ENCODE measurements at places on chromosomes 1 and 21.

GRCh38 chr1:232519186-232519585 is 110.7 kb downstream of the SIPA1L2 start:
- peak; percentile 21 for DNase-seq

GRCh38 chr1:84959294-84959693 is 37.6 kb downstream of the MCOLN2 start:
- no peak for DNase-seq

DNA sequence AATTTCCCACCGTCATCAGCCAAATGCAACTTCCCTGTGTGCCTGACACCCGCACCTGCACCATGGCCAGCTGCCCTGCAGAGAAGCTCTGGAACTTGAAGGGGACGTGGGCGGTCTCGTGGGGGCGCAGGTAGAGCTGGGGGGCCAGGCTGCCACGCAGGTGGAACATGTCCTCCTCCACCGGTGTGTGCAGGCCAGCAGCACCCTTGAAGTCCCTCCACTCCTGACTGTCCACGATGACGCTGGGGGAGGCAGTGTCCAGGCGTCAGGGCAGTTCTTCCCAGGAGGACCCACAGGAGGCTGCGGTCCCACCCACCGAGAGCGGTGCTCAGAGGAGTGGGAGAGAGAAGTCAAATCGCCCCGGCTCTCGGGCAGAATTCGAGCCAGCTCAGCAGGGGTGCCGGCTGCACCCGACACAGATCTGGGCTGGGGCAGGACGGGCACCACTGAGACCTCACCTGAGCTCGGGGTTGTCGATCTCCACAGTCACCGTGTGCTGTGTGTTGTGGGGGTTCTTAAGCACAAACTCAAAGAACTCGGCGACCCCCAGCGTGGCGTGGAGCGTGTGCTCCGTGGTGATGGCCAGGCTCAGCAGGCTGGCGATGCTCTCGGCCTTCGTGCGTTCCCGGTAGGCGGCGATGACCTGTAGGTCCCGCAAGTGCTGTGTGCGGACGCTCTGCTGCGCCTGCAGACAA is 117.7 kb downstream of the NPHP4 start:
- no peak for DNase-seq

DNA sequence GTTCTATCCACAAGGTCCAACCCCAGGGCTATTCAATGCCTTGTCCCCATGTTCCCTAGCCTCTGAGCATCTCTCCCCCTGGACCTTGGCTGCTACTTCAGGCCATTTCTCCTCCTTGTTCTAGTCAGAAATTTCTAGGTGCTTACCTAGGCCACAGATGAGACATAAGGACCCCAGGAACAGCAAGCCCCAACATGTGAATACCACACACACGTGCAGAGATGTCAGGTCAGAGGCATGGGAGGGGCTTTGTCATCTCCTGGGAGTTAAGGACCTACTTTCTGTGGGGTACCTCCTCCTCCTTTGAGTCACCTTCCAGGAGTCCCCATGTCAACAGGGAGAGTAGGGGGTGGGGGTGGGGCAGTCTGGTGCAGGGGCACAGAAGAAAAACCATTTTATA is 7.1 kb upstream of the RGS16 start:
- DNase-seq = no peak

DNA sequence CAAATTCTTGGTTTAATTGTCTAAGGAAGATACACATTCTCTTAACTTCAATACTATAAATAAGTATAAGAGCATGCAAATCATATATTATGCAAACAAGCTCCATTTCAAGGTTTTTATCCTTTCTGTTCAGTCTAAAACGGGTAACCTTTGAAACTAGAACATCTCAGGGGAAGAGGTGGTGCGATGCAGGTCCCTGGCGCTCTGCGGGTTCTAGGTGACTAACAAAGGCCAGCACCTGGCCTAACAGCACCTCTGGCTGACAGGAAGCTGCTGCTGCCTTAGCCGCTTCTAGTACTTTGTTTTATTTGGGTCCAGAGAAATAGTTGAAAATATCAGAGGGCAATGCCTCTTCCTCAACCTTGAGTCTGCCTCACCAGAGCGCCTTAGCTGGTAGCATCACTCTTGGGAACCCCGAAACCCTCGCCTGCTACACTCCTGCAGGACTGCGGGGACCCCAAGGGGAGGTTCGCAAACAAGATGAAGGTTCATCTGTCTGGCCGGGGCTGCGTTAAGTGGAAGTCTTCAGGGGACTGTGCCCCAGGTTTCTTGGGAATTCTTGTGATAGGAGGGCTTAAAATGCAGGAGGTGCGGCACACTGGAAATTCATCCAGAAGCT is 45.5 kb downstream of the PRDM15 start:
- DNase-seq = no peak

DNA sequence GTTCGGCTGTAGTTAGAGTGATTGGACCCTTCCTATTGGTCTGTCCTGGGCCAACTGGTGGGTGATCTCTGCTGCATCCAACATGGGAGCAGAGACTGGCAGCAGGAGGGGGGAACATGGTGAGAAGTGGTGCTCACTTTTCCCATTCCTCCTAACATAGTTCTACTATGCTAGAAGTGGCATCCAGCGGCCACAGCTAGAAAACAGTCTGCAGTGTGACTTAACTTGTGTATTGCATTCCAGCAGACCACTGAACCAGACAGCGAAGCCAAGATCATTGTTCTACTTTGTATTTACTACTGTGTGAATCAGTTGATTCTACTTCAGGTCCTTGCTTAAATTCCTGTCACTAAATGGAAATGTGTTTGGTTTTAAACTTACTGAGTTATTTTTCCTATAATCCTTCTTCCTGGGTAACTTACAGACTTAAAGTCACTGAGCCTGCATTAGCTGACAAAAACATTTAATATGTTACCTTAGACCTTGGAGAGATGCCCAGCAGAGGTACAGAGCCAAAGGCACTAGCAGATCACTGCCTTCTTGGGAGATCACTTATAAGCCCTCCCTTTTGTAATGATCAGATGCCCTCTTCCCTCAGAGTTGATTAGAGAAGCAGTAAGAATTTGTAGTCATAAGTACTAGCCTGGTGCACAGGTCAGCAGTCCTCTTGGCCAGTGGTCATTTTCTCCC is 8.2 kb downstream of the FABP3 start:
- no peak for DNase-seq

DNA sequence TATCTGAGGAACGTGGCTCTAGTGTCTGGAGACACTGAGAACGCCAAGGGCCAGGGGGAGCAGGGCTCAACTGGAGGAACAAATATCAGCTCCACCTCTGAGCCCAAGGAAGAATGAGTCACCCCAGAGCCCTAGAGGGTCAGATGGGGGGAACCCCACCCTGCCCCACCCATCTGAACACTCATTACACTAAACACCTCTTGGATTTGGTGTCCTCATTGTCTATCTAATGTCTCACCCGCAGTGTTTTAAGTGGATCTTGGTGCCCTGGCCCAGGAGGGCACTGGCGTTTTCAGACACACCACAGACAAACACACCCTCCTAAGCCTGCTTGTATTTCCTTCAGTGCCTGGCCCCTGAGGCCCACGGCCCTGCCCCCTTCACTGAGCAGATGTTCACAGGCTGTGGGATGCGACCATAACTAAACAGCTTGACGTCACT is 2.2 kb upstream of the FALEC start:
- DNase-seq = no peak

DNA sequence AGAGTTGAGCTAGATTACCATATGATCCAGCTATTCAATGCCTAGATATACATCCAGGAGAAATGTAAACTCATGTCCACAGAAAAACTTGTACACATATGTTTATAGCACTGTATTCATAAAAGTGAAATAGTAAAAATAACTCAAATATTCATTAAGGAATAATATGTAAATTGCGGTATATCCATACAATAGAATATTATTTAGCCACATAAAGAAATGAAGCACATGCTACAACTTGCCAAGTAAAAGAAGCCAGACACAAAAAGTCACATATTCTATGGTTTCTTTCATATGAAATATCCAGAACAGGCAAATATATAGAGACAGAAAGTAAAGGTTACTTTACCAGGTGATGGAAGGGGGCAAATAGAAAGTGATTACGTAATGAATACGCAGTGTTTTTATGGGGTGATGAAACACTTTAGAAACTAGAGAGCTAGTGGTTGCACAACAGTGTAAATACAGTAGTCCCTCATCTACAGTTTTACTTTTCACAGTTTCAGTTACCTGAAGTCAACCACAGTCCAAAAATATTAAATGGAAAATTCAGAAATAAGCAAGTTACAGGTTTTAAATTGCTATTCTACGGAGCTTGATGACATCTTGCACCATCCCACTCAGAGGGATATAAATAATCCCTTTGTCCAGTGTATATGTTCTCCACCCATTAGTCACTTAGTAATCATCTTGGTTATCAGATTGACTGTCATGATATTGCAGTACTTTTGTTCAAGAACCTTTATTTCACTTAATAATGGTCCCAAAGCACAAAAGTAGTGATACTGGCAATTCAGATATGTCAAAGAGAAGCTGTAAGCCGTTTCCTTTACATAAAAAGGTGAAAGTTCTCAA is 62.3 kb downstream of the ZNF644 start:
- DNase-seq = no peak

DNA sequence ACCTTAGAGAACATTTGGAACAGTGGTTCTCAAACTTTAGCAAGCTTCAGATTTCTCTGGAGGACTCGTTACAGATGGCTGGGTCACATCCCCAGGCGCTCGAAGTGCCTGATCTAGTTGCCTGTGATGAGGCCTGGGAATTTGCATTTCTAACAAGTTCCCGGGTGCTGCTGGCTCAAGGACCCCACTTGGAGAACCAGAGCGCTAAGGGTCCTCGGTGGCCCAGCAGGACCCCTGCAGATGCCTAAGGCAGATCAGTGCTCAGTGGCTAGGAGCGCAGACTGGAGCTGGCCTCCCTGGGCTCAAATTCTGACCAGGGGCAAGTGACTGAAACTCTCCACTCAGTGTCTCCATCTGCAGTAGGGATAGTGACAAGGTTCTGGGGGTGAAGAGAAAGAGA is 208.2 kb downstream of the DYRK1A start:
- no peak for DNase-seq

GRCh38 chr1:26459573-26460031 is 12.6 kb upstream of the HMGN2 start:
- DNase-seq = no peak

DNA sequence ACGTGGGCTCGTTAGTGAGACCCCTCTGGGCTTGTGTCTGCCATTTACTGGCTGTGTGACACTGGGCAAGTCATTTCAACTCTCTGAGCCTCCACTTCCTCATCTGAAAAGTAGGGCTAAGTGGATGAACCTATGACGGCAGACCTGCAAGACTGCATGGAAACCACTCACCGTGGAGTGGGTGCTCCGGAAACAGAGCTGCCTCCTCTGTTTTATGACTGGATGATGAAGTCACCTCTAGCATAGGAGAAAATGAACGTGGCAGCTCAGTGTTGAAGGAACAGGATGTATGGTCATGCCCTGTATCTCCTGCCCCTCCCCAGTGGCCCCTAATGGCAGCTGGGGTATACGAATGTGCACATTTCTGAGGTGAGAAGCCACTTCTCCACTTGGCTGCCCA is 40.5 kb downstream of the STPG1 start:
- DNase-seq = no peak

- DNase-seq = no peak
Measured at GRCh38 chr1:15755021-15755645, 3.5 kb upstream of the FBLIM1 start.

GRCh38 chr1:175742790-175743459 is 470 bp downstream of the TNR start:
- peak; percentile 60 for DNase-seq

GRCh38 chr1:20033420-20033819 is 36.6 kb upstream of the PLA2G5 start:
- no peak for DNase-seq

- no peak for DNase-seq
Measured at GRCh38 chr1:61570191-61570590, 154.8 kb downstream of the TM2D1 start.

- peak; percentile 13 for DNase-seq
Measured at GRCh38 chr1:74731399-74732052, 1.3 kb downstream of the CRYZ start.

DNA sequence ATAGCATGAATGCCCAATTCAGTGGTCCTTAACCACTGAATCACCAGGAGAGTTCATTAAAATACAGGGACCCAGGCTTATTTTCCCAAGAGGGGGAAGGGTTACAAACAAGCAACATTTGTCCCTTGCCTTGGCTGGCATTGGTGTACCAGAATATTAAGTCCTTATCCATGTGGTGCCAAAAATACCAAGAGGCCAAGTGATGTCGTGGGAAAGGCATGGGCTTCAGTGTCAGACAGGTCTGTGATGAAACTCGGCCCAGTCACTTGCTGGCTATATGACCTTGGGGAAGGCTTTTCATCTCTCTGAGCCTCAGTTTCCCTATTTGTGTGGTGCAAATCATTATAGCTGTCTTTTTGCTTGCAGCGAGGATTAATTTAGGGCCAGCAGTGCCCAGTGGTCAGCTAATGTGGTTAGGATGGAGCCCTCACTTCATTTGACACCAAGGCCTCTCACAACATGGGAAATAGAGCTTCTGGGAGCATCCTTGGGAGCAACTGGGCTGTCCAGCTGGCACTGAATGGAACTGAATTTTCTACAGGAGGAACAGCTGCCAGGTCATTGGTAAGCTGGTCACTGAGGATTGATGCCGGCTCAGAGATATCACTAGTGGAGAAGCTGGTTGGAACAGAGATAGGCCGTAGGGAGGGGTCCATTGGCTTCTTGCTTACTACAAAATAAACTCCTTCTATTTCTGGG is 77.2 kb upstream of the PPP2R5A start:
- DNase-seq = peak; percentile 38

GRCh38 chr21:34274001-34274400 is 89.8 kb upstream of the KCNE2 start:
- peak; percentile 26 for DNase-seq

DNA sequence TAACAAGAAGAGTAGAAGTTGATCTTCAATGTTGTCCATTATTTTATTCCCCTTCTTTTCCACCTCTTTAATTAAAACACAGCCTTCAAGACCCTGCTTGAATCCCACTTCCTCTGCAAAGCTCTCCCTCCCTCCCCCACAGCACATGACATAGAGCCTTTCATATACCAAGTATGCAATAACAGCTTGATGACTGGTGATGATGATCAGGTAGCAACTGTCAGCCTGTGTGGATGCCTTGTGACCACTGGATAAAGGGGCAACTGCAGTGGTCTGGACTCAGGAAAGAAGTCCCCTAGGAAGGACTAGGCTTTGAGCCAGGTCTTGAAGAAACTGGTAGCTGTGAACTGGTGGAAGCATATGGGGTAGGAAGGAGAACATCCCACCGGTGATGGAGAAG is 53.8 kb upstream of the PRDX6 start:
- DNase-seq = no peak

GRCh38 chr1:238998577-238998976 is 387.8 kb upstream of the CHRM3 start:
- no peak for DNase-seq

DNA sequence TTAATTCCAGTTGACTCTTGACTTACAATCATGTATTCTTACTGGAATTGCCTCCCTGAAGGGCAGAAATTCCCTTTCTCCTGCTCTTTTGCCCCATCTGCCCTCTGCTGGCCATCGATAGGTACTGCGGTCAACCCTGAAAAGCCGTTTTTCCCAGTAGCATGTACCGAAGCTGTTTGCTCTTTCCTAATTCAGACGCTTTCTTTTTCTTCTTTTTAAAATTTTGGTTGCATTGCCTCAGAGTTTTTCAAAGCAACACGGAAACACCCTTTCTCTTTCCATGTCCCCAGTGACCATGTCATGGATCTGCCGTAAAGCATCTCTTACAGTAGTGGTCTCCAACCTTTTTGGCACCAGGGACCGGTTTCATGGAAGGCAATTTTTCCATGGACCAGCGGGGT is 164.2 kb upstream of the C1orf21 start:
- peak; percentile 69 for DNase-seq
